ENCODE measurements at places on chromosomes 11 and 22.

DNA sequence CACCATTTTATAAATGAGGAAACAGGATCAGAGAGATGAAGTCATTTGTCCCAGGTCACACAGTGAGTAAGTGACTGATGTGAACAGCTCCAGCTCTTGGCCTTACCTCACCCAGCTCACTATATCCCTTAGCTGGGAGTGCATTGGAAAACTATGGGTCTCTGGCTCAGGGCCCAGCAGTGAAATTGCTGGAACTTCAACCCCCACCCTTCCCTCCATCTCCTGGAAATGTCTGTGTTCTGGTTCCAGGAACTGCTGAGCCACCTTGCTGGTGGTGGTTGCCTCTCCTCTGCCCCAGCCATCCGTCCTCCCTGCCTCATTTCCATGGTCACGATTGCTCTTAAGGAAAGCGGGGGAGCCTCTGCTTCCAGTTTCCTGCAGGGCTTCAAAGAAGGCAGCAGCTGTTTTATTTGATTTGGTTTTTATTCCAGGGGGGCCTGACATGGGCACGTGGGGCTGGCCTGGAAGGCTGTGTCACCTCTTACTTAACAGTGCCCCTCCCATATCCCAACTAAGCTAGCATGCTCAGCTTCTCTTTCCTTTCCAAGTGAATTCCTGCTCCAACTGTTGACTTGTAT is 46.2 kb upstream of the CSTF3 start:
- no peak for DNase-seq

GRCh38 chr11:77530879-77531278 is 57.0 kb upstream of the PAK1 start:
- DNase-seq, result no peak

GRCh38 chr11:106389101-106389500 is 311.6 kb downstream of the AASDHPPT start:
- no peak for DNase-seq

- no peak for DNase-seq
Measured at GRCh38 chr11:95443386-95443785, 212.4 kb upstream of the SESN3 start.

DNA sequence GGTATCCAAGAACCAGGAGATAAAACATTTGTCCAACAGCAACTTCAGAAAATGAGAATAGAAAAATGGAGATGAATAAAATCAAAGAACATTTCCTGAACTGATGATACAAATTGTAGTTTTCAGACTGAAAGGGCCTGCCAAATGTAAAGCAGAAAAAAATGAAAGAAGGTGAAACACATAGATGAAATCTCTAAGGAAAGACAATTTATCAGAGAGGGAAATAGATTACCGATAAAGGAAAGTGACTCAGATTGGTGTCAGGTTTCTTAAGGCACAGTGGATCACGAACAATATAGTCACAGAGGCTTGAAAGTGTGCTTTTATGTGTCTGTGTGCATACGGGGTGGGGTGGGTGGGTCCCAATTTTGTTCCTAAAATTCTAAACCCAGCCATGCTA is 4.1 kb upstream of the STT3A start:
- no peak for DNase-seq

GRCh38 chr11:64037027-64037634 is 1.4 kb downstream of the FLRT1 start:
- no peak for DNase-seq

DNA sequence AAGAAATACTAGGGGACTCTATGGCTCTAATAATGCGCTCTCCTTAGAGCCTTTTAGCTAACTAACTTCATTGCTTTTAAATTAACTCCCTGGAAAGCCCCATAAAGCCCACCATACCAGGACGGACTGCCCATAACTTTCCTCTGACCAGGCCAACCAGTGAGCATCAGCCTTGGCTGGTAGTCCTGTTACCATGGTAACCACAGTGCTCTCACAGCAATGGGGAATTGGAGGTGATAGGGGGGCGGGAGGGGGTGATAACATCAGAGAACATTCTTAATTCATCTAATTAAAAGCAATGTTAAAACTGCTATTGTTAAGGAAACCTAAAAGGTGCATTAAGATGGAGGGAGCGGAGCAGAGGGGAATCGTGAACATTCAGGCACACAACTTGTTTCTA is 27.2 kb upstream of the CHRM4 start:
- DNase-seq, result no peak

DNA sequence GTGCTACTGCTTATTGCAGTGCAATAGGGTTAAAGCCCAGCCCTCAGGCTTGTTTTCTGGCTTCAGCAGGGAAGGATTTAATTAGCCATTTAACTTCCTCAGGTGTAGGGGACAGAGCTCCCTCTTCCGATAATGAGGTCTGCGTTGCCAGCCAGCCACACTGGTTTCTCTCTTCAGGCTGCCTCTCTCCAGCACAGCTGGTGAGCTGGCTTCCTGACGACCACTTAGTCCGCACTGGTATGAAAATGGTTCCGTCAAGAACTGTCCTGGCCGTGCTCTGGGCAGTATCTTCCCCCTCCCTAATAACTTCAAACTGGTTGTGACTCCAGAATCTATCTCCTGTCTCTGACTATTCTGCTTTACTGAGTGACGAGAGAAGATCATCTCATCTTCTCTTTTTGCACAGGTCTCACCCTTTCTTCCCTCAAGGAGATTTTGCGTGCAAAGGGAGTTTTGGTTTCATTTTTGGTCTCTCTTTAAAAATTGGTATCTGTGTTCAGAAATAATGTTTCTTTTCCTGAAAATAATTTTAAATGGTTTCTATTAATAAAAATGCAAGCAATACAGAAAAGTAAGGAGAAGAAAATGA is 49.2 kb downstream of the CNTN5 start:
- DNase-seq, result peak; percentile 14

DNA sequence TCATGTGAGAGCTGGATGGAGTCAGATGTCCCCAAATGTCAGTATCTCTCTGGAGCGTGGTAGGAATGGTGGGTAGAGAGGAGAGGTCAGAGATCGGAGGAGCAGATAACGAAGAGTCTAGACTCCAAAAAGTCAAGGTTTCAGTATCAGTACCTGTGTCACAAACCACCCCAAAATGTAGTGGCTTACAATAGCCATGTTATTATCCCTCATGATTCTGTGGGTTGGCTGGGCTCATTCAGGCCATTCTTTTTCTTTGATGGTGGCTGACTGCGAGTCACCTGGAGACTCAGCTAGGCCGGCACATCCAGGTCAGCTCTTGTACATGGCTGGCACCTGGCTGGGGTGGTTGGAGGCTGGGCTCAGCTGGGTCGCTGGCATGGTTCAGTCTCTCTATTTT is 7.3 kb upstream of the SSTR3 start:
- DNase-seq, result no peak

DNA sequence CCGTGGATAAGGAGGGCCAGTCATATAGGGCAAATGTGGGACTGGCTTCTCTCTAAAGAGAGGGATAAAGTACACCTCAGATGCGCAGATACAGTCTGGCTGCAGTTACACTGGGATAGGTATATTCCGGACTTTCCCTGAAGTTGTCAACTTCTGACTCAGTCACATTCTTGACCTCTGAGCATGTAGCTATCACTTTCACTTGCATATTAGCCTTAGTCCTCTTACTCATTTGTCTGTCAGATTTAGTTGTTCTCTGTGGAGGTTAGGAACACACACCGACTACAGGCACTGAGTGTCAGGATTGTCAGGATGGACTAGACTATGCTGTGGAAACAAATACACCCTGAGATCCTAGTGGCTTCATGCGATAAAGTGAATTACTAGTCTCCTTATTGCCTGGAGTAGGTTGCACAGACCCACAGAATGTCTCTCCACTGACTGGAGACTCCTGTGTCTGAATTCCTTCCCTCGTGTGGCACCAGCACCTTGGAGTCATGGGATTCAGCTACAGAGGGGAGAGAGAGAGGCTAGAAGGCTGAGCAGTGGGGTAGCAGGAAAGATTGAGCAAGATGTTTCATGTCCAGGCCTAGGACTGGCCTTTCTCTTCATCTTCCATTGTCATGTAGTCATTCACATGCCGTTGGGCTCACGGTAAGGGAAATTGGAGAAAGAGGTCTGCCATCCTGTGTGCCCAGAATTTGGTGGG is 654.3 kb downstream of the NTM start:
- no peak for DNase-seq

- DNase-seq, result no peak
Measured at GRCh38 chr11:16841984-16842383, 103.5 kb downstream of the C11orf58 start.

DNA sequence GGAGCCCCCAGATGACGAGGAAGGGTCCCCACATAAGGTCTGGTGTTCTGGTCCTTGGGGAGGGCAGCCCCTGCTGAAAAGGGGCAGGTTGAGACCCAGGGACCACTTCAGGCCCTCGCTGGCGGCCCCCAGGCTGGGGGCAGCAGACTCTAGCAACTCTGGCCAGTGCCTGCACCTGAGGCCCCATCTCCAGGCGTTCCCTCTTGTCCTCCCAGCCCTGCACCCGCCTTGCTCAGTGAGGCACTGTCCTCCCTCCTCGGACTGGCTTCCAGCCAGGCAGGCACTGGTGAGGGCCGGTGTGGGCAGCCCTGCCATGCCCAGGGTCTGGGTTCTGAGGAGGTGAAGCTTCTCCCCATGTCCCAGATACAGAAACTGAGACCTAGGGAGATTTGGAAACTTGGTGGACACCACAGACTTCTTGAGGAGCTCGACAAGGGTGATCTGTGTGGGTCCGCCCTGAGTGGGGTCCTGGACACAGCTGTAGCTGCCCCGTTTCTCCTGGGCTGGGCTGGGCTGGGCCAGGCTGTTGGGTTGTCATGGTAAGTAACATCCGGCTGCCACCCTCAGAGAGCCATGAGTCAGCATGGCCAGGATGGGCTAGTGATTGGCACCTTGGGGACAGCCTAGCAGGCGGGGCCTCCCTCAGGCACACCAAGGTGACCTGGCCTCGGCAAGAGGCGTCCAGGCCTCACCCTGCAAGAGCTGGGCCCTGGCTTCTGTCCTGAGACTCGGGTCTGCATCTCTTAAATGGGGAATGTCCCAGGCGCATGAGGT is 11.1 kb upstream of the PHLDA2 start:
- DNase-seq, result peak; percentile 67

GRCh38 chr11:17421781-17422180 is 33.3 kb upstream of the KCNJ11 start:
- DNase-seq, result no peak

DNA sequence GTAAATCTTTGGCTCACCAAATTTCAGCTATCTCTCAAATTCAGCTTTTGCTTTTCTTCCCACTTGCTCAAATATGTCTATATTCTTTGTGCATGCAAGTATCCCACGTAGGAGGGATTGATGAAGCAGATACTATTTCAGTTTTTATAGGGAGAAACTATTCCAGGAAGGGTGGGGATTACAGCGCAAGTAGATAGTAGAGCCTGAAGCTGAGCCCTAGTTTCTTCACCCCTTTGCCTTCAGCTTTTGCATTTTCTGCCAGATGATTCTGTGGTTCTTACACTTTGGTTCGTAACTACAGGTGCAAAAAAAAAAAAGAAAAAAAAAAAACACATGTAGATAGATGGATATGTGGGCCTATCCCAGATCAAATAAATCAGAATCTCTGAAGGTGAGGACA is 3.1 kb upstream of the ACP2 start:
- DNase-seq, result no peak

- no peak for DNase-seq
Measured at GRCh38 chr22:32127904-32128303, 31.2 kb downstream of the C22orf42 start.

DNA sequence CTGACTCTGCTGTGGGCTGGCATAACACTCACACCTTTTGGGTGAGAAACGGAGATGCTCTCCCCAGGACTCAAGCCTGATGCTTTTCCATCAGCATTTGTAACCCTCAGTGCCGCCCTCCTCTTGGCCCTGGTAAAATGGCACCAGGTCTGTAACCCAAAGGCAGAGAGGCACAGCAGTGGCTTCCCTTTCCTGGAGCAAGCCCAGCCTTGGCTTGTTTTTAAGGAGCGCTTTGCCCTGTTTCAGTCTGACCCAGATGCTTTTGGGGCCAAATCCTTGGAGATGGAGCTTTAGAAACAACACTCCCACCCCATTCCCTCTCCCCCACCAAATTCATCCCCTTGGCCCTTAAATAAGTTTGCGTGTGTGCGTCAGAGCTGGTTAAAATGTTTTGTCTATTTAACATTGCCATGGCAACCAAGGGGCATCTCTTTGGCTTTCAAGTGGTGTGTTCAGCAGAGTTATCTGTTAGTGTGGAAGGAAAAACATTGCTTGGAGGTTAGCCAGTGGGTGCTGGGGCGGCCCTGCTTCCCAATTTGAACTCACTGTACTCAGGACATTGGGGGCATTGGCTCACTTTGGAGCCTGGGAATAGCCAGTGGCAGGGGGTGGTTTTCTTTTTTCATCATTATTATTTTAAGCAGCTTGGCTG is 134.1 kb downstream of the NAV2 start:
- no peak for DNase-seq

DNA sequence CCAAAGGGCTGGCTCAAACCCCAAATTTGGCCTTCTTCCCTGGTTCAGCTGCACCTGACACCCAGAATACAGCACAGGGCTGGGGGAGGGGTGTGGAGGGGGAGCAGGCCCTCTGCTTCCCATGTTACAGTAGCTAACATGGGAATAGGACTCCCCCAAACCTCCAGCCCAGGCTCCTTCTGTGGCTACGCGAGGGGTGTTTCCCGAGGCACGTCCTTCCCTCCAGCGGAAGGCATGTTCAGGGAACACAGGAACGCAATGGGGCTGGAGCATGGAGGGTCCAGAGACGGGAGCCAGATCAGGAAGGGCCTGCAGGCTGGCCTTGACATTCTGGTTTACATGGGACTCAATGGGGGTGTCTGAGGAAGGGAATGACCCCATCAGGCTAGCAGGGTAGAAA is 11.8 kb upstream of the IGLL1 start:
- DNase-seq, result no peak

DNA sequence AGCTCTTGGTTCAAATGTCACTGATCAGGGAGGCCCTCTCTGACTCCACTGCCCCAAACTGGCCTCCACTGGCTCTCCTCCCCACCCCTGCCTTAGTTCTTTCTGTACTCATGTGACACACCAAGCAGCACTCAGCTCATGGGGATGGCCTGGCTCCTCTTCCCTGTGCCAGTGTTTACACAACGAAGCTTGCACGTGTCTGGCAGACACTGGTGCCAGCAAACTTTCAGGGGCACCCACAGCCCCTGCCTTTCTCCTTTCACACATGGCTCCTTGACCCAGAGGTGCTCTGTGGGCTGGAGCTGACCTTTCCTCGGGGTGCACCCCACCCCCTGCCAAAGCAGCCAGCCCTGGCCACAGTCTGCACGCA is 37.6 kb upstream of the PARVG start:
- DNase-seq, result no peak

- DNase-seq, result no peak
Measured at GRCh38 chr11:10540546-10540914, 457 bp downstream of the RNF141 start.

DNA sequence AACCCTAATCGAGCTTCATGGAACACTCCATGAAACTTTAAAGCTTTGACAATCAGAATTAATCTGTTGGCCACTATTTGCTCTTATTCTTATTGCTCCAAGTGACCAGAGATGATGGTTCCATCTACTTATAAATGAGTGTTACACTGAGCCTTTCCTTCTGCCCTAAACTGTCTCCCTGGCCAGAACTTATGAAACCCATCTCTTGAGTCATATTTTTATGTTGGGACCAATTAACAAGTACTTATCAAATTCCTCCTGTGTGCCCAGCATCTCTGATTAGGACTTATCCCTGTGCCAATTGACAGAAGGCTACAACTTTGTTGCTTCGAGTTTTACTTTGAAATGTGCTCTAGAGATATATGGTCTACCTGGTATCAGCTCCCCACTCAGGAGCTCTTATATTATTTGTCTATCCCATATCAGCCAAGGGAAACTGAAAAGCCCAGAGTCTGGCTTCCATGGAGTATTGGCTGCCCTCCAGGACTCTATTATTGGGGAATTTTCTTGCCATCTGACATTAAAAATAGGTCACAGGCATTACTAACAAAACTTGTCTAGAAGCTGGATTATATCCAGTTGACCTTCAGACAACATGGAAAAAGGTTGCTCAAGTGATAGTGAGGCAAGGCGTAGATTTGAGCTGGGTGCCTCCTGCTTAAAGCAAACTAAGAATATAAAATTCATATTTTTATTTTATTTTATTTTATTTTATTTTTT is 8.8 kb downstream of the KREMEN1 start:
- no peak for DNase-seq
